Esophagus muscularis mucosa (tissue), 4 donors: ENCODE measurements at places on chromosomes 4 and X.

DNA sequence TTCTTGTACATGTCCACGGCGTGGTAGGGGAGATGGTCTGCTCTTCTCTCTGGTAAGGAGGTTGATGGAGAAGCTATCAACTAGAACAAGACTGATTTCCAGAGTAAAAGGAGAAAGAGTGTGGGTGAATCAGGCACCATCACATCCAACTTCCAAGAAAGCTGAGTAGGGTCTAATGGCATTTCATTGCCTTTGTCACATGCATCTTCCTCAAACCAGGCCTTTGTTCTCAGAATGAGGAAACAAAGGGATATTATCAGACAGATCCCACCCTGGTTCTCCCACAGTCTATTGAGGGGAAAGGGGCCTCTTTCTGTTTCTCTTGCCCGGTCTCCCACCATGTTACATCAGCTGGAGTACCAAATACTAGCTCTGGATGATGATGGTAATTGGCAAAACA, 160.2 kb upstream of the RBPJ start:
- DNase-seq = no peak

- DNase-seq = no peak
These were observed 23.7 kb downstream of the YTHDC1 start for GRCh38 chr4:68326141-68326540.

- no peak for DNase-seq
These were observed 110.0 kb upstream of the PPARGC1A start for GRCh38 chr4:23999714-24000469.

GRCh38 chr4:24278693-24279092, 305.7 kb downstream of the DHX15 start:
- no peak for DNase-seq

- no peak for DNase-seq
These were observed 12.5 kb upstream of the RAB28 start for GRCh38 chr4:13496605-13497004.

DNA sequence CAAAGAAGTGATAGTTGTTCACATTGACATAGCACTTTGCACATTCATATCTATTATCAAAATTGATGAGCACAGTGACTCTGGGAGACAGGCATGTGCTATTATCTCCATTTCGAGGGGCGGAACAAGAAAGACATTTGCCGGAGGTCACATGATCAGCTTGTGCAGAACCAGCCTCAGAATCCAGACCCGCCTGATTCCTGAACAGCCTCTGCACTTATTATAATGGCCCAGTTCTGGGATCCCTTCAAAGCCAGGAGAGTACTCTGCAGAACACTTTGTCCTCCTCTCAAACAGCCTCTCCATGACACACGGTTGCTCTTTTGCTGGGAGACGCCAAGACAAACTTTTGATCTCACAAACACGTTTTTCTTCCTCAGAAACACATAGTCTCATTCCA, 48.4 kb downstream of the RWDD4 start:
- DNase-seq = no peak

DNA sequence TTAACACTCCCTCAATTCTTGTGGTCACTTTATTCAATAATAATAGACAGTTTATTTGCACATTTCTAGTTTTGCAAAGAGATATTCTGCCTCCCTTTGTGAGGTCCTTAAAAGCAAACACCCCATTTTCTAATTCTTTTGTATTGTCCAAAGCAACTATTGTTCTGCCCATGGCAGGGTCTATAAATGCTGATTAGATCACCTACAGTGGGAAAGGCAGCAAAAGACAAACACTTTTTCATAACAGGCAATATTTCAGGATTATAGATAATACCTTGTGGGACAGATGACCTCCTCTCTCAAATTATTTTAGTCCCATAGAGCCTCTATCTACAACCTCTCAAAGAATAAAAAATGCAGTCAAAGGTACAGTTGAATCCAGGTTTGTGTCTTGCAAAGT, 28.6 kb downstream of the COMMD8 start:
- no peak for DNase-seq
